Sciatic nerve (tissue), 2 donors: ENCODE measurements at places on chromosomes 2 and 18. TPM values are rescaled to one million over a fixed set of nuclear protein-coding genes. Genes with fewer than 3 reads are reported as not detected.

GRCh38 chr18:51196811-51197660 is 445 bp downstream of the MEX3C start:
- DNase-seq, result no peak

GRCh38 chr2:134846213-134846612 is 7.8 kb downstream of the ACMSD start:
- DNase-seq, result no peak

- no peak for DNase-seq
Measured at GRCh38 chr2:113117541-113118262, 9.7 kb upstream of the IL1RN start.

Gene C2orf81
- total RNA-seq, result 4.4 TPM

DNA sequence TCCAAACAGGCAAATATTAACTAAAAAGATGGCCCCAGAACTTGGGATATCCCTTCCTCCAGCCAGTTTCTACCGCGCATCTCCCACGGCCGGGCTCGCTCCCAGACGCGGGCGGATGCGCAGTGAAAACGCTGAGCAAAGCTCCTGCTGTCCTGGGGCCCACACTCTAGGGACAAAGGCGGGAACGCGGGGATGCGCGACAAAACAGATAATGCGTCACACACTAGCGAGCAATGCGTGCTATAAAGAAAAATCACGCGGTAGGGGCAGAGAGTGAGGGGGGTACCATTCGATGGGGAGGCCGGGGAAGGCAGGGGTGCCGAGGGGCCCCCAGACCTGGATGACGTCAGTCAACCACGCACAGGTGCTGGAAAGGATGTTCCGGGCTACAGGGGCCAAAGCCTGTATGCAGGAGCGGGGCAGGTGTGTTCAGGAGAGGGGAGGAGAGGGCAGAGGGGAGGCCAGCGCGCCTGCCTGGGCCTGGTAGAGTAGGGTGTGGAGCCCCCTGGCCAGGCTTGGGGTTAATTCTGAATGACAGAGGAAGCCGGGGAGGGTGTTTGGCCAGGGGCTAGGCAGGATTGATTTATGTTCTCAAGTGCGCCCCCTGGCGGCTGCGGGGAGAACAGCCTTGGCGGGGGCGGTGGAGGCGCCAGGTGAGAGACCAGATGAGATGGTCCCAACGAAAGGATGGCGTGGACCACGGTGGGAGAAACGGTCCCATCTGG is 14.9 kb upstream of the ITM2C start:
- no peak for DNase-seq

Gene IL36B
- total RNA-seq, result not detected

DNA sequence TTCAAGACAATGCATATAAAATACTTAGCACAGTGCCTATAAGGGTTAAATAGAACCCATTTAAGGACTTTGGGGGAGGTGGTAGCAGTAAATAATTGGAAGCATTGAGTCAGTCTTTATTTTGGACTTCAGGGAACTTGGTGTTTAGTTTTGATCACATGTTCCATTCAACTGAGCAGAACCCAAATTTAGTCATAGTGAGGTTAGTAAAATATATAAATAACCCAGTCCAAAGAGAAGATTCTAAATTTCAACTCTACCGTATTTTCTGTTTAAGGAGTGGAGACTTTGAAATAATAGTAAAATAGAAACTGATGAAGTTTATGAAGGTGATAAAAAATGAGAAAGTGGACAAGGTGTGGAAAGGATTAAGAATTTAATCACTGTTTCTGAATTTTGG is 19.7 kb downstream of the TWSG1 start:
- DNase-seq, result no peak

Gene CFAP65
- total RNA-seq, result 0.18 TPM
